T-helper 1 cell (primary cell): ENCODE measurements at places on chromosomes 5 and 9.

- no peak for DNase-seq
Observed at GRCh38 chr5:56569566-56569965, 245.8 kb upstream of the MAP3K1 start.

DNA sequence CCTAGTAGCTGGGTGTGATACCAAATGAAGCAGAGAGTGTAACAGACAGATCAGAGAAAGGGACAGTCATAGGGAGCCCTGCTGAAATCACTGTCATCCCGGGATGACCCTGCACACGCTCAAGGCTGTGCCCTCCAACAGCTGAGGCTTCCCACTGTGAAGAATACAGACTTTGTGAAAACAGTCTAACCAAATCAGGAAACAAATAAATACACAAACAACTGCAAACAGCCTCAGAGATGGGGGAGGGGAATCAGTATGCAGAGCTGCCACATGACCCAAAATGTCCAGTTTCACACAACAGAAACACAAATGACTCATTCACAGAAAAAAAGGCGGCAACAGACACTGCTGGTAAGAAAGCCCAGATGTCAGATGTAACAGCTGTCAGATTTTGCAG, 101.9 kb downstream of the ADAMTS2 start:
- no peak for DNase-seq

DNA sequence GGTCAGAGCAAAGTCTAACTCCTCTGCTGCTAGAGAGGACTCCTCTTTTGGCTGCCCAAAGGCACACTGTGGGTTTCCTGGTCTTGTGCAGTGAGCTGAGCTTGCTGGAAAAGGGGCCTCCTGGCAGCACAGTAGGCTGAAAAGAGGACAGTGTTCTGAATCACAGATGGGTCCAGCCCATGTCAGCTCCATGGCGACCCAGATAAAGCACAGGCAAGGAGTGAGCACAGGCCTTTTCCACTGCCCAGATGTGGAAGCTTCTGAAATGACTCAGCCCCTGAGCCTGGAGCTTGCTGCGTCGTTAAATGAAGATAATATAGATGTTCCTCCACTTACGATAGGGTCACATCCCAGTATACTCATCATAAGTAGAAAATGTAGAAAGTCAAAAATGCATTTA, 8.1 kb downstream of the CCDC180 start:
- DNase-seq = no peak

DNA sequence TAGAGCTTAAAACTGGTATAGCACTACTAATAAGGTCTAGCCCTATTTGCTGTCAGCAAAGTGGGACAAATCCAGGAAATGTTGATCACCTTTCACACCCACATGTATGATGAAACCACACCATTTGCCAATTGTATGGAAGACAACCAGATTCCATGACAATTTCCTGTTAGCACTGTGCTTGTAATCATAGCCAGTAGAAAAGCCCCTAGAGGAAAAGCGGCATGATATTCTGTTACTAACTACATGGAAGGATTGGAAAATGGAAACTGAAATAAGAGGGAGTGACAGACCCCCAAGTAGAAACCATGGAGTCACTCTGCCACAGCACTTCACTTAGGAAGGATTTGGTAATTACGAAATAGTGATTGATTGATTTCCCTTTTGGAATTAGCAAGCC, 923 bp downstream of the SPATA6L start:
- DNase-seq = no peak

DNA sequence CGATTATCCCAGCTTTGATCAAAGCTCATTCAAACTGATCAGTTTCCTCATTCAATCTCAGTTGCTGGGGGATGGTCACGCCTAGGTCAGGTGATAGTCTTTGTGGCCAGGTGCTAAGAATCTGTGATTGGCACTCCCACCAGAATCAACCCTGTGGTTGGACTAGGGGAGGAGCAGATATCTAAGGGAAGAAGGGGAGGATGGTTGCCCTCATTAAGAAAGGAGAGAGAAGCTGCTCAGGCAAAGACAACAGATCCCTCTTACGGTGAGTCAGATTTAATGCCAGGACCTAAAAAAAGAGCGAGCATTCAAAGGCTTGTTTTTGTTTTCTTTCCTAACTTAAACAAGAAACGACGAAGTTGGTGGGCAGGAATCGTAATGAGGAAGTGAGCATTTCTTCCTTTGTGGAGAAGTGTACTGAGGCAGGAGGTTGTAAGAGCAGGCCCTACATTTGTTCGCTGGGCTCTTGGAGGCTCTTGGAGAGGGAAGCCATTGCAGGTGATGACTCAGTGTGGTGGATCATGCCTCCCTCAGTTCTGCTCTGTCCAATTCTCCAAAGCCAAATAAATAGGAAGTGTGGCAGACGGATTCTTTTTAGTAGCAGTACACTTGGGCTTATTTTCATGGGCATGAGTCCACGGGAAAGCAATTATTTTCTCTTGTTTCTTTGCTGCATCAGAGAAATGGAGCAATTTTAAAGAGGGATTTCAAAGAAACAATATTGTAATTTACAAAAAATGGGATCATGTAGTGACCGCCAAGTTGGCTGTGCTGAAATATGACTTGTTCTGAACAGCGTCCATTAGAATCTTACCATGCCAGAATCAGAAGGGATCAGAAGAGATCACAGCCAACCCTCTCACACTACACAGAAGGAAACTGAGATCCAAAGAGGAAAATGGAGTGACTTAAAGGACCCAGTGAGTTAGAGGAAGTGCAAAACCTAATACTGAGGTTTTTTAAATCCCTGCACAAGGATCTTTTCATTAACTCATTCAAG, 18.7 kb upstream of the TGFBR1 start:
- no peak for DNase-seq

DNA sequence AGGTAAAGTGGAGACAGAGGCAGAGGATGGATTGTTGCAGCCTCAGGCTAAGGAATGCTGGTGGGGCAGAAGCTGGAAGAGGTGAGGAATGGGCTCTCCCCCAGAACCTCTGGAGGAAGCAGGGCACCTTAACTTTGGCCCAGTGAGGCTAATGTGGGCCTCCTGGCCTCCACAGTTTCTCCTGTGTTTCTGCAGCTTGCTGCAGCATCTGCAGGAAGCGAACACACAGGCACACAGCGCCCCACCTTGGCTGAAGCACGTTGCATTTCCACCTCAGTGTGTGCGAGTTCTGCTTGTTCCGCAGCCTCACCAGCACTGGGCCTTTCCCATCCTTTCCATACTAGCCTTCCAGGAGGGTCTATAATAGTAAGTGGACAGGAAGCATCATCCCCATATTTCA, 27.2 kb upstream of the ASS1 start:
- no peak for DNase-seq

- DNase-seq = no peak
Observed at GRCh38 chr9:136685790-136686533, 1.3 kb downstream of the AGPAT2 start.

DNA sequence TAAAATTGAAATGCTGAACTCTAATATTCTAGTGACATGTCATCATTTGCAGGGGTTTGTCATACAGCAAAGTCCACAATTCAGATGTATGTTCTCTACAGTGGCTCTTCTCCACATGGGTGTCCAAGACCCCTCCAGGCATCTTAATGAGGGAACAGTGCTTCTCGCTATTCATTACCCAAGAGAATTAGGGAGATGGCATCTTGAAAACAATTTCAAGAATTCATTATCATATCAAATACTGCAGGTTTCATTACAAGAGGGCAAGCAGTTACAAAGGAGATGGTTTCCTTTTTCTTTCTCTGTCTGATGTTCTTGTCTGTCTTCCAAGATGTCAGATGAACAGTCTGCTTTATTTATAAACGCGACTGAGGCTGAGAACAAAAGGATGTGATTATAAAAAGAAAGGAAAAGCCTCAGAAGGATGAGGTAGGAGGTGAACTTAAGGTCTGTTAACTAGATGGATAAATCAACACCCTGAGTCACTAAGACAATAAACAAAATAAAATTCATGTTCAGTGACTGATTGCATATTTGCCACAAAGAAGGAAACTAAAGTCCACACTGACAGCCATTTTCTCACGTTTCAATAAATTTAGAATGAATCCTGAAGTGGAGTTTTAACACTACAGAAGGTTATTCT, 326.7 kb upstream of the EFNA5 start:
- no peak for DNase-seq

GRCh38 chr9:91873637-91874051, 76.4 kb downstream of the ROR2 start:
- DNase-seq = no peak

- no peak for DNase-seq
Observed at GRCh38 chr9:98781588-98782383, 14.6 kb downstream of the ANKS6 start.

- DNase-seq = no peak
Observed at GRCh38 chr9:84898188-84898587, 228.7 kb downstream of the NTRK2 start.

DNA sequence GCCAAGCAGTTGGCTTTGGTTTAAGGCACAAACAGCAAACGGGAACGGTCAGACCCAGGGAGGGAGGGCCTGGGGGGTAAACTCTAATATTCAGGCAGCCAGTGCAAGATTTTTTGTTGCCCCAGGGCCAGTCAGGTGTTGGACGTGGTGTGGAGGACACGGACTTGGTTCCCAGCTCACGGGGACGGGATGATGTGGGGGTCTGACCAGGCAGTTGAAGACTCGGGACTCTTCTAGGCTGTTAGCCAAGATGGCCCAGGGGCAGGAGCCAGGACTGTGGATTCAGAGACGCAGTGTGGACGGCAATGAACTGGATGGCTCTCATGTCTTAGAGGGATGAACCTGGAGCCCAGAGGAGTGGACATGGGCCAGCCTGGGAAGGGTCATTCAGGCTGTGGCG, 169.2 kb downstream of the C9orf50 start:
- no peak for DNase-seq

- DNase-seq = no peak
Observed at GRCh38 chr9:126057121-126057825, 269.4 kb upstream of the MVB12B start.

DNA sequence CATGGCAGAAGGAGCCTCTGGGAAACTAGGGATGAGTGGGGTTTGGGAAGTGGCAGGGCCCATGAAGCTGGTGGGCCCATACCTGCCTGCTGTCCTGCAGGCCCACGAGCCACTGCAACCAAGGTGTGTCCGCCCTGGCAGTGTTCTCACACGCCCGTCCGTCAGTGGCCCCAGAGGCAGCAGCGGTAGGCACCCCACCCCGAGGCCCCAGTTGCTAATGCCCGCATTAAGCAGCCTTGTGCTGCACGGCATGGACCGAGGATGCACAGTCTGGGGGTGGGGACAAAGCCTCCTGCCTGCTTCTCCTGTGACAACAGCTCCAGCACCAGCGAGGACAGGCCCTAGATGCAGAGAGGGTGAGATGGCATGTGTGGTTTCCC, 41.3 kb downstream of the HK3 start:
- no peak for DNase-seq

DNA sequence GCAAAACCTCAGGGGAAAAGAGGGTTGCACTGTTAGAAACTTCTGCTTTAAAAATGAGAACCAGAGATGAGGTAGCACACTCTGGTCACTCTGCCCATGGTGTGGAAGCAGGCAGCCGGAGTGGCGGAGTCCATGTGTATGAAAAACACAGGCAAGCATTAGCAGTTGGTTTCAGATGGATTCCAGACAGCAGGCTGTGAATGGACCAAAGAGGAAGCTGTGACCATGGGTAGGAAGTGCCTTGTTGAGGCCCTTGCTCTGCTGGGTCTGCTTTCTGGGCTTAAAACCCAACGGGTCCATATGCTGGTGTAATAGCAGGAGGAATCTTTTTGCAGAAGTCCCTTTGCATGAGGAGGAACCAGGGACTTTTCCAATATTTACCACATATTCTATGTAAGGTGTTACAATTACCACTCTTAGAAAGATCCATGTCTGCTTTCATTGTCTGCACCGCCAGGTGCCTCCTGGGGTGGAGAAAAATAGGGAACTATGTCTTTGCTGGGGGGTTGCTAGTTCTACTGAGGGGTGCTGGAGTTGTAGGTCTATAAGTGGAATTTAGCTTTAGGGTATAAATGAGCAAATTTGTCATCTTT, 77.0 kb downstream of the ANKRD55 start:
- no peak for DNase-seq

DNA sequence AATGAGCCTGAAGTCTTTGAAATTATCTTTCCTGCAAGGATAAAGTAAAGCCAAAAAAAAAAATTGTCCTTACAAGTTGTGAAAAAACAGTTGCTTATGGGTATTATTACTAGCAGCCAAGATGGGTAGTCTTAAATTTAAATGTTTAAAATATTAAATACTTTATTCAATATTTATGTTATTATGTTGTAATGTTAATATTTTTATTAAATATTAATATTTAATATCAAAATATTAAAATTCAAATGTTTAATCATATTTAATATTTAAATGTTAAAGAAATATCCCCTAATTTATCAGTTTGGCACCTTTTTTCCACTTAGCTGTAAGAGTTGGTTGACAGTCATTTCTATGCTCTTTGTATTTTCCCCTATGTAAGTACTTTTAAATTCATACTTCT, 86.1 kb downstream of the PCSK5 start:
- DNase-seq = no peak

- no peak for DNase-seq
Observed at GRCh38 chr9:21524099-21524830, 42.2 kb upstream of the IFNE start.

- no peak for DNase-seq
Observed at GRCh38 chr9:3281399-3281798, 244.4 kb downstream of the RFX3 start.

DNA sequence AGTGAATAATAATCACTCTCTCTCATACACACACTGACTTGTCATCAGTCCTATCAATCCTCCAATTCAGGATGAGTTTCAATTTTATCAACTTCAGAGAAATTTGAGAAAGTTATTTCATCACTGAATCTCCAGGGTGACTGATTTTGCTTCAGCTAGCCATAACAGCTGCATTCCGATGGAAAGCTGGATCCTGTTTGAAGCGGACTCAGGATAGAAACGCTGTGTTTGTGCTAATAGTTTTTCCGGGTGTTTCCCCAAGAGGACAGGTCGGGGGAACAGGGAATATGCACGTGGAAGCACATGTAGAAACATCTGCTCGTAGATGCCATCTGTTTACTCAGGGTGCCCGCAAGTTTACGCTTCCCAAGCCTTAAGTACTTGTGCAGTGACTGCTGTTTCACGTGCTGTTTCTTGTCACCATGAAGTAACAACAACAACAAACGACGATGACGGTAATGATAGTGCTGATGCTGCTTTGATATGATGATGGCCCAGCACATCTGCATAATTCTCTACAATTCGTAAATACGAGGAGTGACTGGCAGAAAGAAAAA, 263.7 kb upstream of the DAPK1 start:
- DNase-seq = no peak

DNA sequence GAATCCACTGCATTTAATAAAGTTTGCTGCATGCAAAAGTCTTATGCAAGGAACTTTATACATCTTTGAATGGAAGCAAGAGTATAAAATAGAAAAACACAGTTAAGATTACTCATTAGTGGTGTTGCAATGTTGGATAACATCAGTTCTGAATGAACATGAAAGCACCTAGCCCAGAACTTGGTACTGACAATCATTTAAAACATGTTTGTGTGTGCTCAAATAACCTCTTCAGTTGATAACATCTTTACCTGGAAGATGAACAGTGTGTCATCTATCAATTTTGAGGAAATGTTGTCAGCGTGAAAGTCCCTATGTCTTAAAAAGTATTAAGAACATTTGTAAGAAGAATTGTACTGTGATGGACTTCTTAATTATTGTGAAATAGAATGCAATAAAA, 370.4 kb upstream of the GRAMD2B start:
- DNase-seq = no peak
